Bronchus fibroblast of lung (primary cell): ENCODE measurements at places on chromosomes 7 and 10. TPM values are rescaled to one million over a fixed set of nuclear protein-coding genes. Genes with fewer than 3 reads are reported as not detected.

Gene ZNF736
- 1.9 and 3.0 TPM in 2 replicates for total RNA-seq

Gene IRF5
- total RNA-seq: 0.34 and 0.45 TPM in 2 replicates

Gene PON1
- not detected in 2 replicates for total RNA-seq

Gene NOM1
- total RNA-seq: 7.6 and 7.9 TPM in 2 replicates

Gene TAS2R41
- total RNA-seq: not detected in 2 replicates

Gene PTPN20
- total RNA-seq: 0.34 and 0.45 TPM in 2 replicates

Gene COMTD1
- total RNA-seq: 17.5 and 19.3 TPM in 2 replicates

Gene SSC4D
- total RNA-seq: 0.45 and 0.67 TPM in 2 replicates

Gene CDK5
- total RNA-seq: 18.7 and 23.5 TPM in 2 replicates

Gene AGAP6
- 2.9 and 3.0 TPM in 2 replicates for total RNA-seq

Gene GALNT11
- total RNA-seq: 25.4 and 34.3 TPM in 2 replicates

Gene OR2A12
- not detected in 2 replicates for total RNA-seq

Gene TMEM184A
- total RNA-seq: under 0.01 TPM in 1 of 2 replicates, not detected in the other

Gene STEAP1B
- total RNA-seq: 23.0 and 24.7 TPM in 2 replicates

Gene TMEM140
- 0.59 and 0.67 TPM in 2 replicates for total RNA-seq

Gene DPYSL4
- 5.9 and 7.1 TPM in 2 replicates for total RNA-seq

Gene FRMD4A
- total RNA-seq: 28.4 and 29.7 TPM in 2 replicates

Gene PHKG1
- total RNA-seq: 0.34 TPM in 1 of 2 replicates, not detected in the other

Gene LIPF
- total RNA-seq: not detected in 2 replicates

Gene EEPD1
- 1.7 and 2.1 TPM in 2 replicates for total RNA-seq

Gene ADGRA1
- total RNA-seq: not detected in 2 replicates

Gene SLC26A5
- total RNA-seq: not detected in 2 replicates

Gene PNLIPRP3
- total RNA-seq: not detected in 2 replicates

Gene SPDYE1
- not detected in 2 replicates for total RNA-seq

Gene IQUB
- not detected in 2 replicates for total RNA-seq

Gene ITIH5
- total RNA-seq: 0.15 and 0.67 TPM in 2 replicates

Gene ASB10
- total RNA-seq: not detected in 2 replicates

Gene ETV1
- total RNA-seq: 12.0 and 17.7 TPM in 2 replicates

Gene OPALIN
- total RNA-seq: not detected in 2 replicates

Gene ANKRD61
- total RNA-seq: 0.15 TPM in 1 of 2 replicates, not detected in the other

Gene PPP1R3C
- total RNA-seq: 3.9 and 4.0 TPM in 2 replicates

Gene AOAH
- total RNA-seq: not detected in 2 replicates

Gene CFAP46
- total RNA-seq: 1.6 and 3.9 TPM in 2 replicates
